ELF-1 (cell line): ENCODE measurements at places on chromosomes 3 and 15.
A peak's percentile ranks its signal among the peaks of the same experiment; 100 is the strongest.

DNA sequence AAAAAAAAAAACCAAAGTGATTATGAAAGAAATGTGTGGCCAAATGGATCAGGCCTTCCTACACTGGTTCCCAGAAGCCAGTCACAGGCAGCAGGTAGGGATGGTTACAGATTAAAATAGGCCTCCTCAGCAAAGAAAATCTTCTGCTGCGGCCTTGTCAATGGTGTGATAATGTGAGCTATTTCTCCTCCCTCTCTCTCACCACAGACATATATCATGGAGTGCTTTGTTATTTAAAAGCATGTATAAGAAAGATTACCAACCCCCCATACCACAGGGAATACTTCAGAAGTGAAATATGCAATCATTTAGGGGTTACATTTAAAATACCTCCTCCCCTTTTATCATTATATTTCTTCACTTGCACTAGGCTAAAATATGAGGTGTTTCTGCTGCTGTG is 32.2 kb upstream of the LRTM1 start:
- DNase-seq: no peak

DNA sequence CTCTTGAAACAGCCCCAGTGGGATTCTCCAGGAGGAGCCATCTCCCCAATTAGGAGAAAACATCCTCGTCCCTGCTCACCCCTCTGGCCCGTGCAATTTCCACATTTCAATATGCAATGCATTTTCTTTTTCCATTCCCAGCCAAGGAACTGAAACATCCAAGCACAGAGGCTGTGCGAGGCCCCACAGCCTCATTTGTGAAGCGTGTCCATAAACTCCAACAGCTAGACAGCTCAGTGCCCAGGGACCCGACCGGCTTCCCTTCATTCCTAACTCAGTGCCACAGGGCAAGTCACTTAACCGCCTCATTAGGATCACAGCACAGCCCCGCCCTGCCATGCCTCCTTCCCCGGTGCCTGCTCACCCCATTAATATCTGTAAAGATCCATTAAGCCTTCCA is 204.2 kb upstream of the IGF1R start:
- DNase-seq: peak; percentile 66

DNA sequence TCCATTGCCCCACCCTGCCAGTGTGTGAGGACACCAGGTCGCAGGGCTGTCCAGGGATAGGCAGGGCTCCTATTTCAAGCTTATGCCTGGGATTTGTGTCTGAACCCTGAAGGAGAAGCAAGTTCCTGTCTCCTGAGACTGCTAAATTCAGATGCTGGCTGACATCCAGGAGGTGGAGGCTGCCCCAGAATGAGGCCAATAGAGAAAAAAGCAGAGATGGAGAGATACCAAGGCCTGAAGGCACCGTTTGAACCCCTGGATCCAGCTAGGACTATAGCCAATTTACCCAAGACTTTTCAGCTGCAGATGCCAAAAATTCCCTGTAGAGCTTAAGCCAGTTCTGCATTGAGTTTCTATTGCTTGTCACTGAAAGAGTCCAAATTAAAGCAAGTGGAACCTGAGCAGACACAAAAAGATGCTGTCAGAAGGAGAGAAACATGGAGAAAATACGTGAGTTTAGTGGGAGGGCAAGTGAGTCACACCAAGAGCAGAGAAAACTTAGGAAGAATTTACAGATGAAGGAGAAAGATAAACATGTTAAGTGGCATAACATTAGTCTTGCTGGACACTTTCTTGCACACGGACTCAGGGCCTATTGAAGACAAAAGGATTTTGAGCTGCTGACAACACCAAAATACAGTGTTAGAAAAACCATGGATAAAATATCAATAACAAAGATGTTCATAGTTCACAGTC is 148.6 kb downstream of the CNTN3 start:
- DNase-seq: no peak

DNA sequence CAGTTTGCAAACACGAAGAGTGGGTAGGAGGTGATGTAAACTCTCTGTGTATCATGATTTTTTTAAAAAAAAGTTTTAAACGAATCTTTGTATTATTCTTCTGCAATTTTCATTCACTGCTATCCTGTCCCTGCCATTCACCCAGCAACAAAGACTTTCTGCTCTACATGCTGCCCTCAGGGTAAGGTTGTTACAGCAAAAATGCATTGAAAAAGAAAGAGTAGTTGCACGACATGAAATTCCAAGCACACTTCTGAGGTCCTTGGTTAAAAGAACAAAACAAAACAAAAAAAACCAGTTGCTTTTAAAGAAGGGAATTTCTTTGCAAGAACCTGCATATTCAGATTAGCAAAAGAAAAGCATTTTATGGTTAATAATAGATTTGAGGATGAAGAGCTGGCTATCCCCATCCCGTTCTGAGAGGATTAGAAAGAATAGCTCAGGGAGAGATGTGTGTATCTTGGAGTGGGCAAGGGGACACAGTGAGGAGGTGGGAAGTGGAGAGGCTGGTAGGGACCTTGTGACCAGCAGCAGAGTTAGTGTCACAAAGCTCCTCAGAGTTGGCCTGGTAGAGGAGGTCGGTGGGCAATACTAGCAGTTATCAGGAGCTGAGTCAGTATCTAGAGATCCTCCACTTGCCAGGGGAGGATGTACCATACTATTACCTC is 290.8 kb downstream of the NEK10 start:
- peak; percentile 36 for DNase-seq

DNA sequence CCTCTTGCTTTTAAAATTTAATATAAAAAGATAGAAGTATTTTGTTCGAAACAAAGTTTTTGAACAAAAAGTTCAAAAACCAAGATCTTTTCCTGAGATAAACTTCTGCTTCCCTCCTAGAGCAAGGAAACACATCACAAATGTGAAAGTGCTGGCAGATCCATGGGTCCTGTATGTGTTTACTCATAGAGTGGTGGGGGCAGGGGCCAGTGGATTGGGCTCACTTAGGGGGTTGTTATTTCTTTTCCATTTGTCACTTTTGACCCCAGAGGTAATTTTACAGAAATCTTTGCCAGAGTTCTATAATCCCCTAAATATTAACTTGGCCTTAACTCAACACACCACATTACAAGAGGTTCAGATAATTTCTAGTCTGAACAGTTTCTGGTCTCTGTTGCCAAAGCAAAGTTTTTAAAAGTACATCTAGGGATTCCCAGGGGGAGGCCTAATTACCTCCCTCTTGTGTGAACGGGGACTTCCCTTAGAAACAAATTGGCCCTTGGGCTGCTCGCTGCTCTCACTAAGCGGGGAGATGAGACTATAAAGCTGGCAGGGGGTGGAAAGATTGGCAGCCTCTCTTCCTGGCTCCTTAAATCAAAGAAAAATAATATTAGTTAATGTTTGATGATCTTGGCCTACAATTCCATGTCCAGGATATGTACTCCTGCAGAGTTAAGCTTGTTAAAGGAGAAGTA is 66.8 kb upstream of the PTX3 start:
- peak; percentile 43 for DNase-seq

- no peak for DNase-seq
Observed at GRCh38 chr3:138222942-138223287, 35.8 kb downstream of the ARMC8 start.

- DNase-seq: peak; percentile 10
Observed at GRCh38 chr15:81023483-81024264, 23.0 kb downstream of the TLNRD1 start.

DNA sequence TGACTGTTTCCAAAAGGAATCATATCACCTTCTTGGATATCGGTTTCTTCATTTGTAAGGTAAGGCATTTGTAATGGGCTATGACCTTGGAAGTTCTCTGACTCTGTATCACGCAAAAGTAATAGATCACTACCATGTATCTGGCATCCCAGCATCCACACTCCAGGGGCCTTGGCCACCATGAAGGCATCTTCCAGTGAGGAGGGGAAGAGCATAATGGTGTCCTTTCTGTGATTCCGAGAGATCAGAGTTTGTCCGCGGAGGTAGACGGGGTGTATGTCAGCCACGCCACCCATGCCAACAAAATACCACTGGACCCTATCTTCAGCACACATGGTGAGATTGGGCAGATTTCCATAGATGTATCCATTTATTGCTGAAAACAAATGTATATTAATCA is 48.1 kb upstream of the CP start:
- DNase-seq: no peak

DNA sequence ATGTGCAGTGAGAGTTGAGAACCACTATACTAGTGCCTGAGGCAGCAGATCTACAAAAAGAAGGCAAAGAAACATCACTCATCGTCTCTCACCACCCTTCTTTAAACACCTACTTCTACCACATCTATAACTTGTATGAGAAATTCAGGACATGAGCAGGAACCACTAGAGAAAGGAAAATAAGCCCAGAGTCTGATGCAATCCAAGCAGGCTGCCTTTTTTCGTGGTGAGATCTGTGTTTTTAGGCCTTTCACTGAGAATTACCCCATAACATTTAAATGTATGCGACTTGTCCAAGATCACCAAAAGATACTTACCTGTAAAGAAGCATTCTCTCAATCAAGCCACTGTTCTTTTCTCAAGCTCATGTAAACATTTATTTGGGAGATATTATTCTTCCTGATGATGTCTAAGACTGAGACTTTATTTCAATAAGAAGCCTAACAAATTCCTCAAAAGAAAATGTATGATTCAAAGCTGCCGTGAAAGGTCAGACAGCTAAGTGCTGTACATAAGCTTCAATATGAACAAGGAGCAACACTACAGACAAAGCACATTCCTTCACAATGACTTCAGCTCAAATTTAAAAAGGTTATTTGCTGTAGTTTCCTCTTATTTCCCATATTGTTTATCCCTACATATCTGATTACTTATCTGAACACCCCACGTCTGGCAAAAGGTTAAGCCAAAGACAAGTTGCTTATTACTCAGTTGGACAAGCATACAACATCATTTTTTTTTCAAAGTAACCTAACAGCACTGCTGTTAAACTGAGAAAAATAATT is 16.5 kb downstream of the SPICE1 start:
- no peak for DNase-seq

DNA sequence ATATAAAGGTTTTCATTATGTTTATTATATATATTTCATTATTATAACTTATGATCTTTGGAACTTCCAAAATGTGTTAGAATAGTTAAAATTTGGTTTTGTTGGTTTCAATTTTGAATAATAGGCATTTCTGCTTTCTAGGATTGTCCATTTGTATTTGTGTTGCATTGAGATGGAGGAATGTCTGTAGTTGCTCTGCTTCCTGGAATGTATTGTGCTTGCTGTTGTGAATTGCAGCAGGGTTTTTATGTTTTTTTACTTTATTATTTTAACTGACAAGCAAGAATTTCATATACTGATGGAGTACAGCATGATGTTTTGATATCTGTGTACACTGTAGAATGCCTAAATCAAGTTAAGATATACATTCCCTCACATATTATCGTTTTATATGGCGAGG is 247.4 kb downstream of the XXYLT1 start:
- no peak for DNase-seq

DNA sequence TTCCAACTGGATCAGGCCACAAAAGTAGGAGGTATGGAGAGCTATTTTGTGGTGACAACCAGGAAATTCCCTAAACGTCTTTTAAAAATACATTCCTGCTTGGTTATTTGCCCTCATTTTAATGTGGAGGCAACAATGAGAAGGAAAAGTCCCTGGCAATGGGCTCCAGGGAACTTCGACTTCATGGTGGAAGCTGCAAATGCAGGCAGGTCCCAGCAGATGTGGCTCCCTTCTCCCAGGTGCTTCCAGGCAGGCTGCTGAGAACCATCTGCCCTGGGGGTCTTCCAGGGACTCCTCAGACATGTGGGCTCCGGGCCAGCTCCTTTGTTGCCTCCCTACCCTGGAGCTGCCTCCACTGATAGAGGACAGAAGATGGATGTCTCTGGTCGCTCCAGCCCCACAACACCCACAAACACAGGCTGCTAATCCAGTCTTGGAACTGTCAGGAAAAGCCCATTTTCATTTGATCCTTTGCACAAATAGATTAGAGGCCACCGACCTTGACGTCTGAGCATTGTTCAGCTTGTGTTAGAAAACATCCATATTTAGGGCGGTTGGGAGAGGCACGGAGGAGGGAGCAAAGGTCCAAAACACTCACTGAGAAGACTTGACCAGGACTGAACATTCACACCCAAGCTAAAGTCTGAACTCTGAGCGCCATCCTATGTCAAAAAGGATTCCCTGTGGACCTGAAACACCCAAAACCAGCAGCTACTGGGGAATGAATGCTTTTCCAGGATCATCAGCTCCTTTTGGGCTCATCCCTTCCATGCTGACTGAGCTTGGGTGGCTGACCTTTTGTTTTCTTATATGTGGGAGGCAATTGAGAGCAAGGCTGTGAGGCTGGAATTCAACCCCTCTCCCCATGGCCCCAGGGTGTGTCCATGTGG is 30.2 kb upstream of the SLCO2A1 start:
- peak; percentile 84 for DNase-seq

- no peak for DNase-seq
Observed at GRCh38 chr3:67704322-67704721, 49.9 kb upstream of the SUCLG2 start.

DNA sequence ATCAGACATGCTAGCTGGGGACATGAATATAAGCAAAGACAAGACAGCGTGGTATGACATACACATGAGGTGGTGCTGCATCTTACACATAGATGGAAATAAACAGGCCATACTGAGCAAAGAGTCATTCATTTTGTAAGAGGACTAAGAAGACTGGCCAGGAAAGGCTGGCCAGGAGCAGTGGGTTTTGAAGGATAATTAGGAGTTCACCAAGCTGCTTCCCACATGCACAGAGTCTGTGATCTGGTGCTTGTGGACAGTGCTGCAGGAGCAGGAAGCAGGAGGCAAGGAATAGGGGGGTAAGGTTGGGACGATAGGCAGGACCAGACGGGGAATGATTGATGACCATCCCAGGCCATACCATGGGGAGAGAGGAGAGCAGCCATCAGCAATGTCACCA is 41.5 kb downstream of the ST8SIA2 start:
- no peak for DNase-seq

DNA sequence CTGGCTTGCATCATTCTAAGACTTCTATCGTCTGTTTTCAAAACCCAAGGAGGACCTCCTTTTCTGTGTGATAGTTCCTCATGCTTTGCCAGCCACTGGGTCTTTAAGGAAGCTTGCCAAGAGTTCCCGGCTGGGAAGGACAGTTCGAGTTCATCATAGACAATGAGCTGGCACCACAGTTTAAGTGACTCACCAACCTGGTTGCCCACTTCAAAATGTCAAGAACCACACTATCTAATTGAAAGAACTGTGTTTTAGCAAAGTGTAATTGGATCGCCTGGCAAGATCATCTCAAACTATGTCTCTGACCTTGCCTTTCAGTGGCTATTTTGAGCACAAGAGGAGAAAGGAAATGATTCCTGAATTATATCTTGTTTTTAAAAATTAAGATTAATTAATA is 27.9 kb downstream of the SOX2 start:
- DNase-seq: no peak

GRCh38 chr15:50148362-50148963 is 29.4 kb upstream of the ATP8B4 start:
- DNase-seq: peak; percentile 67

GRCh38 chr3:10973046-10973595 is 19.4 kb upstream of the SLC6A1 start:
- no peak for DNase-seq

DNA sequence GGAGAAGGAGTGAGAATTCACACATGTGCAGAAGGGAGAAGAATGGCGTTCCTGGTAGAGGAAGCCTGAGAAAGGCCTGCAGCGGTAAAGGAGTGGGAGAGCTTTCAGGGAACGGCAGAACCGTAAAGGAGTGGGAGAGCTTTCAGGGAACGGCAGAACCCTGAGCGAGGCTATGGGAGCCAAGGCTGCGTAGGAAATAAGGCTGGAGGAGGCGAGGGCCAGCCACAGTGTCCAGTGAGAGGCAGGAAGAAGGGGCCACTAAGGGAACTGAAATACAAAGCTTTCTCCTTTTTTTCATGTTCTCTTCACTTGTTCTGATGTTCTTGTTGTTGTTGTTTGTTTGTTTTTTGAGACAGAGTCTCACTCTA is 41.6 kb downstream of the GOLGA6L10 start:
- DNase-seq: no peak

- no peak for DNase-seq
Observed at GRCh38 chr15:51585986-51586385, 36.6 kb downstream of the DMXL2 start.
